ENCODE measurements at places on chromosomes 5 and 9.

DNA sequence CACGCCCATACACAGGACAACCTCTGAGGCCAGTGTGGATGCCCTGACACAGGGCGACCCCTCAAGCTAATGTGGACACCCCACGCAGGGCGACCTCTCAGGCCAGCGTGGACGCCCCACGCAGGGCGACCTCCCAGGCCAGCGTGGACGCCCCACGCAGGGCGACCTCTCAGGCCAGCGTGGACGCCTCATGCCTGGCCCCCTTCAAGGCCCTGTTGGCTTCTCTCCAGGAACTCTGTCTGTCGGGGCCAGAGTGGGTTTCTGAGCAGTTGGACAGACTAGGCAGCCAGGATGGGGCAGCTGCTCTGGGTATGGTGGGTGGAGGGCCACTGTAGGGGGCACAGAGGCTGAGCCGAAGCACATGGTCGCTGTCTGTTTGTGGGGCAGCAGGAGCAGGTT lies 47.4 kb downstream of the LMX1B start:
- no peak for DNase-seq

- no peak for DNase-seq
Measured at GRCh38 chr9:73167614-73168013, 15.9 kb downstream of the ANXA1 start.

- no peak for DNase-seq
Measured at GRCh38 chr9:22731786-22732185, 285.2 kb downstream of the DMRTA1 start.

DNA sequence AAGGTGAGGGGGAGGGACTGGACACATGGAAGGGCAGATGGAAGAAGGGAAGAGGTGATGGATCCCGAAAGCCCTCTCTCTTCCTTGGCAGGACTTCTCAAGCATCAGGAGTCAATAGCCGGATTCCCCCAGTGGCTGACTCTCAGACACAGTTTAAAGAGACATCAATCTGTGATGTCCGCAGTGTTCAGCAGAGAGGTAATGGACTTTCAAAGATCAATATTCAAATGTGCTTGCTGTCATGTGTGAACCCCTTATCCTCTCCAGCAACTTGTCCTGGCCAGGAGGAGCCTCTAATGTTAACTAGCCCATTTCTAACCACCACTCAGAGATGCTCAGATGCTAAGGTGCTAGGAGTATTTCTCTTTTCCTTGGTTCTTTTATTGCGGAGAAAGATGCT lies 392.2 kb downstream of the IRX1 start:
- no peak for DNase-seq

DNA sequence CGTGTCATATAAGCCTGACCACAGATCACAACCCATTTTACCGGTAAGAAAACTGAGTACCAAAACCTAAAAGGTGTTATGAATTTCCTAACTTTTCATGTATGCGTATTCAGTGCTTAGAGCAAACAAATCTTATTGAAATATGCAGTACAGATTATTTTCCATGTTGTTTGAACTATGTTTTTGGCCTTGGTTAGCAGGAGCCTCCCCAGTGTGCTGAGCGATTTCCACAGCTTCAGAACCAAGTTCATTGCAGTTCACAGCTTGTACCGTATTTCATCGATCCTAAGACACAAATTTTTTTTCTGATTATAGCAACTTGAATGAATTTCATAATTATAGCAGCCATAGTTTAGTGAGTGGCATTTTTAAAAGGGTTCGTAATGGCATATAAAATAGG lies 13.7 kb downstream of the ADAMTSL1 start:
- no peak for DNase-seq

DNA sequence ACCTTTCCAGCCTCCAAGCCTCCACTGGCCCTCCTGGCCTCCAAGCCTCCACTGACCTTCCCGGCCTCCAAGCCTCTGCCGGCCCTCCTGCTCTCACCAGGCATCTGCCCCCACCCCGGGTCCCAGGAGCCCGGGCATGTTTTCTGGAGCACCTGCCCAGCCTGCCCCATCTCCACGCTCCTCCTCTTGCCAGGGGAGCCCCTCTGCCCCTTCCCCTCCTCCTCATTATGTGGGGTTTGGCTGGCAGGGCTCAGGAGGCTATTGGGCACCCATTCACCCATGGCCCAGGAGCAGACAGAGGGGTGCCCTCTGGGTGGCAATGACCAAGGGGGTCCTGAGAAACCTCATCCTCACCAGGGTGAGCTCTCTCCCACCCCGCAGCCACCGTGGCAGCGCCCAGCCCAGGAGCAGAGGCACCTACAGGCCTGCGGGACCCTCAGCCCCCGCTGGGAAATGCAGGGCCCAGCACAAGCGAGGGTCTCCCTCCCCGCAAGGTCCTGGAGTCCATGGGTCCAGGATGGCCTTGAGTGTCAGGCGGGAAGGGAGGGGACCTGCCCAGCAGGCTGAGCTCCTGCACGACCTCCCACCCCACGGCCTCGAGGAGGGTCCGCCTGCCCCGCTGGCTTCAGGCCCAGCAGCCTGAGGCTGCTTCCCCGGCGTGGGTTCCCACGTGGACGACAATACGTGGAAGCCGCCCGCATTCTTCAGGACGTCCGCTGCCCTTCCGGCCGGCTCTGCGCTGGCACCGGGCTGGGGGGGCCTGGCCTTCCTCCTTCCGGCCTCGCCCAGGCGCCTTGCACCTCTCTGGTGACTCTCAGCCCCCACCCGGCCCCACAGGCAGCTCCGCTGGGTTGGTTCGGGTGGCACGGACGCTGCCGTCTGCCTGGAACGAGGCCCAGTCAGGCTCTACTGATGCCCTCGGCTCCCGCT lies 51.4 kb upstream of the NRARP start:
- no peak for DNase-seq

- DNase-seq: no peak
Measured at GRCh38 chr5:44011518-44011917, 377.7 kb downstream of the FGF10 start.

All from hematopoietic multipotent progenitor cell (in vitro differentiated cells).